Uterine smooth muscle cell (primary cell): ENCODE measurements at places on chromosomes 6 and 20. TPM values are rescaled to one million over a fixed set of nuclear protein-coding genes. Genes with fewer than 3 reads are reported as not detected.

Gene BPIFB1
- not detected in 2 replicates for total RNA-seq

Gene IMPG1
- total RNA-seq, result 0.37 TPM in 1 of 2 replicates, not detected in the other

Gene WFDC12
- not detected in 2 replicates for total RNA-seq

Gene DOK5
- total RNA-seq, result 14.6 and 15.6 TPM in 2 replicates

Gene PSMF1
- 21.2 and 27.7 TPM in 2 replicates for total RNA-seq

Gene MEI4
- not detected in 2 replicates for total RNA-seq
